ENCODE measurements at places on chromosomes 5 and 9.
A peak's percentile ranks its signal among the peaks of the same experiment; 100 is the strongest.

GRCh38 chr9:36864491-36865410 is 169.3 kb downstream of the PAX5 start:
- no peaks in the 10 kb centered on the region for H3K4me1 ChIP-seq
- no peaks in the 10 kb centered on the region for H3K36me3 ChIP-seq
- H3K27me3 ChIP-seq: peaks cover 4% of the 10 kb centered on the region

DNA sequence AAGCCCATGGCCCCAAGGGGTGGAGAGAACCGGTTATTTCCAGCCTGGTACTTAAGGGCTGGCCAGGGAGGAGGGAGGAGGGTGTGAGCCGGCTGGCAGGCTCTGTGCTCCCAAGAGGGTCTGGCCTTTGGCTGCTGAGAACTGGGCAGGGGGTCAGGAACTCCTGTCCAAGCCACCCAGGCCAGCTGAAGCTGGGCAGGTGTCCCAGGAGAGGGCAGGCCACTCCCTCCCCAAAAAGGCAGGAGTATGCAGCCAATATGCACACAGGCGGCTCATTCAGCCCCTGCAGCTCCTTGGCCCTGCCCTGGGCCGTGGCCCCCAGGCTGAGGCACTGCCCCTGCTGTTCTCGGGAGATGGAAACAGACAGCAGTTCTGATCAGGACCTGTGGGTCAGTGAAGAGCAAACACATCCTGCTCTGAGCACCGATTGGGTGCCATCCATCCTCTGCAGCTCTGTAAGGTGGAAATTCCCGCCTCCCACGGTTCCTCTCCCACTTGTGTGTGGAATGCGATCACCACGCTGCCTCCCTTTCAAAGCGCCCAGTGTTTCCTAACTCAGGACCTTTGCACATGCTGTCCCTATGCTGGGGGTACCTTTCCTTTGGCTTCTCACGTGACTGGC is 17.1 kb upstream of the KIF12 start:
- peak; percentile 58 for DNase-seq
- peaks cover 10% of the 10 kb centered on the region for H3K4me1 ChIP-seq
- H3K4me3 ChIP-seq: no peak overlapping the region

DNA sequence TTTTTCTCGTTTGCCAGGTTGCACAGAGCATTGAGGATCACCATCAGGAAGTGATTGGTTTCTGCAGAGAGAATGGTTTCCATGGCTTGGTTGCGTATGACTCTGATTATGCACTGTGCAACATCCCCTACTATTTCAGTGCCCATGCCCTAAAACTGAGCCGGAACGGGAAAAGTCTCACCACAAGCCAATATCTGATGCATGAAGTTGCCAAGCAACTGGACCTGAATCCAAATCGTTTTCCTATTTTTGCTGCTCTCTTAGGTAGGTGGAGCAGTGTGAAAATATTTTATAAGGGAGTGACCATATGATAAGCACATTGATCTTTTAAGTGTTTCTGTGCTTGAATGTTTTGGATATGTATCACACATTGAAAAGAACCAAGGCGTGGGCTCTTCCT is 17.7 kb upstream of the FAM120AOS start:
- peaks cover 58% of the 10 kb centered on the region for H3K4me1 ChIP-seq
- H3K27me3 ChIP-seq: no peaks in the 10 kb centered on the region
- no peak for DNase-seq
- no peak overlapping the region for H3K27ac ChIP-seq
- H3K36me3 ChIP-seq: peaks cover 25% of the 10 kb centered on the region

GRCh38 chr5:10695055-10695649 is 65.9 kb downstream of the DAP start:
- no peak overlapping the region for H3K27ac ChIP-seq
- H3K4me3 ChIP-seq: no peak overlapping the region
- no peaks in the 10 kb centered on the region for H3K36me3 ChIP-seq
- no peaks in the 10 kb centered on the region for H3K27me3 ChIP-seq

DNA sequence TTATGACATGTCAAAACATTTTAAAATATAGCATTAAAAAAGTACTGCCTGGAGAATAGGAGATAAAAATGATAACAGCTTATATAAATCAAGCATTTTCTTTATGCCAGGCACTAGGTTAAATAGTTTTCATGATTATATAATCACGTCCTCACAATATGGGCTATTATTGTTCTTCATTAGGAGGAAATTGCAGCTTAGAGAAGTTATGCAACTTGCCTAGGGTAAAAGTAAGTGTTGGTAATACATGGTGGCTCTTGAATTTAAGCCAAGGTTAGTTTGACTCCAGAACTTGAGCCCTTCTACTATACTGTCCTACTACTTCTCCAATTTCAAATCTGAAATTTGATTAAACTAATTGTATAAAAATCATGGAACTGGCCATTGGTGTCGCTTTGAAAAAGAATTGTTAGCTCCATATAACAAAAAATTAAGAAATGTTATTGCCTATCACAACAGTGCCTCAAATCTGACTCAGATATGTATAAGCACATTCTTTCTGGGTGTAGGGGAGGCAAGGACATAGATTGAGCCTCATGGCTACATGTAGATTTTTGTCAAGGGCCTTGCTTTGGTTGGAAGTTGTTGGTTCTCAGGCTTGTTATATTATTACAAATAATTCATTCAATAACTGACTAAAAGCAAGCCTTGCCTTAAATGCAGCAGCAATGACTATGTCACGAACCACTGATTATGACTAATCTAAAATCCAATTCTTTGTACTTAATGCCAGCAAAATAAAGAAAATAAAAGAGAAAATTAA is 223.5 kb upstream of the DAB2 start:
- DNase-seq: no peak
- H3K4me1 ChIP-seq: no peaks in the 10 kb centered on the region
- no peak overlapping the region for H3K27ac ChIP-seq
- H3K4me3 ChIP-seq: no peak overlapping the region
- no peaks in the 10 kb centered on the region for H3K36me3 ChIP-seq

DNA sequence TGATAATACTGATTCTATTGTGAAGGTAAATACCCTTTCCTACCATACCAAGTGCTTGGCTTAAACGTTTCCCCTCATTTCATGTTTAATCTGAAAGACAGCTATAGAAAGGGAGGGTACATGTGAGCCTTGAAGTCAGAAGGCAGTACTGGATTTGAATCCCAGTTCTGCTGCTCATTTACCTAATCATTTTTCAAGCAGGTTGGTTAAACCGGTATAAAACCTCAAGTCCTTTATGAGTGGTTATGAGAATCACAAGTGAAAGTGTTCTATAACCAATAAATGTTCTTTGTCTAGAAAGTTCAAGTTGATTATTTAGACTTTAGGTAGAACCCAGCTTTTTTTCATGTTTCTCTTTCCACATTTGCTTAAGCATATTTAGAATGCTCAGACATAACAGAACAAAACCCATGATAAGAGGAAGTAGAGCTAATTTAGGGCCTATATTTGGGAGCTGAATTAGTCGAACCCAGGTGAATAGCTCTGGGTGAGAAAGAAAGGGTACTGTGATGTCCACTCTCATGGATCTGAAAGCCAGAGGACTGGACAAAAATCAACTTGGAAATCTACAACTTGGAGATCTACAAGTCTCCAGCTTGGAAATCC is 29.7 kb upstream of the F2RL2 start:
- no peaks in the 10 kb centered on the region for H3K4me1 ChIP-seq
- DNase-seq: no peak
- H3K27me3 ChIP-seq: no peaks in the 10 kb centered on the region
- H3K4me3 ChIP-seq: no peak overlapping the region
- no peaks in the 10 kb centered on the region for H3K36me3 ChIP-seq
- no peak overlapping the region for H3K27ac ChIP-seq

- DNase-seq: no peak
- H3K27me3 ChIP-seq: peaks cover 6% of the 10 kb centered on the region
- no peak overlapping the region for H3K4me3 ChIP-seq
- H3K27ac ChIP-seq: no peak overlapping the region
- no peaks in the 10 kb centered on the region for H3K4me1 ChIP-seq
Measured at GRCh38 chr5:176775409-176775808, 35.0 kb upstream of the UNC5A start.

DNA sequence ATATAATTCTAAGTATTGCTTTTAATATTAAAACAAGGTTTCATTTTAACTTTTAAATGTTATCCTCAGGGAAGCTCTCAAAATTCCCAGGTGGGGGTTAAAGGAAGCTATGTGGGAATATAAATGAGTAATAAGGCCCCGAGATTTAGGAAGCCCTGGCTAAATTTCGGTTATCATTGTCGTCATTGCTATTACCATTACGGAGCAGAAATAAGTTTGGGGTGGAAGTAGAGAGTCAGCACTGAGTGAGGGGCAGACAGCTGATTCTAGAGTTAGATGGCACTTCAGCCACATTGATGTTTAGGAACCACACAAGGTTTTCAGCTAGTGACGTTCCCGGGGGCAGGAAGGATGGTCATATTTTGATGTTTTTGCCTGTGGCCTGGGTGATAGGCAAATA is 74.9 kb downstream of the NREP start:
- no peak overlapping the region for H3K27ac ChIP-seq
- DNase-seq: no peak
- H3K4me1 ChIP-seq: peaks cover 22% of the 10 kb centered on the region
- no peaks in the 10 kb centered on the region for H3K27me3 ChIP-seq

DNA sequence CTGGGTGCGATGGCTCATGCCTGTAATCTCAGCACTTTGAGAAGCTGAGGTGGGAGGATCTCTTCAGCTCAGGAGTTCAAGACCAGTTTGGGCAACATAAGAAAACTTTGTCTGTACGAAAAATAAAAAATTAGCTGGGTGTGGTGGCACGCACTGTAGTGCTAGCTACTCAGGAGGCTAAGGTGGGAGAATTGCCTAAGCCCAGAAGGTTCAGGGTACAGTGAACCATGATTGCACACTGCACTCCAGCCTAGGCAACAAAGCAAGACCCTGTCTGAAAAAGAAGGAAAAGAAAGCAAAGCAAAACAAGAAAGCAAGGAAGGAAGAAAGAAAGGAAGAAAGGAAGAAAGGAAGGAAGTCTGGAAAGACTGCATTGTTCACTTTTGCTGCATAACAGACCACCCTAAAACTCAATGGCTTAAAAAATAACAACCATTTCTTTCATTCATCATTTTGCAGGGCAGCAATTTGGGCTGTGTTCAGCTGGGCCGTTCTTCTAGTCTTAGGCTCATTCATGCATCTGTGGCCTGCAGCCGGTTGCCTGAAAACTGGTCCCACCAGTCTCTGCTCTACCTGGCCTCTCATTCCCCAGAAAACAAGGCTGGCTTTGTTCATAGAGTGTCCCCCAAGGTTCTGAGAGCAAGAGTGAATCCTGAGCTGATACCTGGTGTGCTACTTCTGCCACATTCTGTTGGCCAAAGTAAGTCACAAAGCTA is 82.4 kb upstream of the MIER3 start:
- DNase-seq: no peak
- no peaks in the 10 kb centered on the region for H3K4me1 ChIP-seq
- H3K27ac ChIP-seq: no peak overlapping the region
- H3K36me3 ChIP-seq: no peaks in the 10 kb centered on the region
- H3K27me3 ChIP-seq: no peaks in the 10 kb centered on the region

- peaks cover 8% of the 10 kb centered on the region for H3K36me3 ChIP-seq
- DNase-seq: no peak
- no peak overlapping the region for H3K4me3 ChIP-seq
- H3K27ac ChIP-seq: peak overlapping the region; percentile 38
- H3K4me1 ChIP-seq: peaks cover 77% of the 10 kb centered on the region
Measured at GRCh38 chr5:132459983-132460838, 30.4 kb downstream of the IRF1 start.

- H3K27ac ChIP-seq: no peak overlapping the region
- no peaks in the 10 kb centered on the region for H3K4me1 ChIP-seq
- no peaks in the 10 kb centered on the region for H3K36me3 ChIP-seq
- no peak for DNase-seq
- H3K27me3 ChIP-seq: no peaks in the 10 kb centered on the region
- H3K4me3 ChIP-seq: no peak overlapping the region
Measured at GRCh38 chr5:120848883-120849282, 384.8 kb downstream of the PRR16 start.

DNA sequence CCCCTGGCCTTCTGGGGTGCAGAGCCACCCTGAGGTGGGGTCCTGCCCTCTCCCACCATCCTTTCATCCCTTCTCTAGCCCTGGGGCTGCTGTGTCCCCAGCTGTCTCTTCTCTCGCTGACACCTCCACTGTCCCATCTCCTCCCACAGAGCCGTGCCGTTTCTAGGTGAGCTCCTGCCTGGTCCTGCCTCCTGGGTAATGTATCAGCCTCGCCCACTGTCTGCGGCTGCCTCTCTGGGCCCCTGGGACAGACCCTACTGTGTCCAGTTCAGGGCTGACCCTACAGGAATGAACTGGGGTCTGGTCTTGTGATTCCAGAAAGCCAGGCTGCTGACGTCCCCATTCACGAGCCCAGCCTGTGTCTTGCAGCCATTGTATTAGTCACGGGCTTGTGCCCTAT is 4.1 kb downstream of the PAEP start:
- H3K4me3 ChIP-seq: no peak overlapping the region
- H3K36me3 ChIP-seq: no peaks in the 10 kb centered on the region
- no peak for DNase-seq

DNA sequence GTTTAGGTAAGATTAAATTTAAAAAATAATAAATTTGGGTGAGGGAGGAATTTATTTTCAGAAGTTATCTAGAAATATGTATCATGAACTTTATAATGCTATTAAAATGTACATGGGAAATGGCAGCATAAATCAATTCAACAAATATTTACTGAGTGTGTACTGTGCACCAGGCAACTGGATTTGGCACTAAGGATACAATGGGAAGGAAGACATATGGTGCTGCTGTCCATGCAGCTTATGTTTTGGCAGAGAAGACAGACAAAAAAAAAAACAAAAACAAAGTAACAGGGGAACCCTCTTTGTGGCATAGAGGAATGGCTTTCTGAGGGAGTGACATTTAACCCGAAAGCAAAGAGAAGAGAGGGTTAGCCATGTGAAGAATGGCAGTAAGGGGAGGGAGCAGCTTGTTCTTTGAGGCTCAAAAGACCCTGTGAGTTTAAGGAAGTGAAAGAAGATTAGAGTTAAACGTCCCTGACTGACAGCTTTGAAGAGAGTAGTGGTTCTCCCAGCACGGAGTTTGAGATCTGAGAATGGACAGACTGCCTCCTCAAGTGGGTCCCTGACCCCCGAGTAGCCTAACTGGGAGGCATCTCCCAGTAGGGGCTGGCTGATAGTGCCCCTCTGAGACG is 23.9 kb downstream of the CNTRL start:
- no peak overlapping the region for H3K4me3 ChIP-seq
- H3K27ac ChIP-seq: no peak overlapping the region
- no peaks in the 10 kb centered on the region for H3K27me3 ChIP-seq
- no peaks in the 10 kb centered on the region for H3K4me1 ChIP-seq

- no peak overlapping the region for H3K27ac ChIP-seq
- peak; percentile 59 for DNase-seq
- peak overlapping the region; percentile 94 for H3K4me3 ChIP-seq
- no peaks in the 10 kb centered on the region for H3K36me3 ChIP-seq
- H3K27me3 ChIP-seq: no peaks in the 10 kb centered on the region
Measured at GRCh38 chr5:139647506-139648204, 494 bp upstream of the CXXC5 start.

GRCh38 chr5:34587355-34588241 is 68.5 kb upstream of the RAI14 start:
- H3K4me3 ChIP-seq: no peak overlapping the region
- H3K27ac ChIP-seq: no peak overlapping the region
- H3K27me3 ChIP-seq: no peaks in the 10 kb centered on the region
- no peaks in the 10 kb centered on the region for H3K36me3 ChIP-seq
- no peak for DNase-seq

GRCh38 chr9:80789831-80790230 is 899.5 kb downstream of the TLE1 start:
- H3K4me3 ChIP-seq: no peak overlapping the region
- H3K27ac ChIP-seq: no peak overlapping the region
- no peaks in the 10 kb centered on the region for H3K36me3 ChIP-seq
- no peaks in the 10 kb centered on the region for H3K27me3 ChIP-seq
- no peaks in the 10 kb centered on the region for H3K4me1 ChIP-seq

GRCh38 chr9:108108852-108109448 is 619.4 kb upstream of the KLF4 start:
- no peaks in the 10 kb centered on the region for H3K36me3 ChIP-seq
- no peak for DNase-seq
- no peaks in the 10 kb centered on the region for H3K4me1 ChIP-seq
- H3K27me3 ChIP-seq: no peaks in the 10 kb centered on the region
